ENCODE measurements at places on chromosomes 3 and 15.

- DNase-seq: no peak
Measured at GRCh38 chr3:138938056-138938876, 8.7 kb downstream of the FOXL2 start.

DNA sequence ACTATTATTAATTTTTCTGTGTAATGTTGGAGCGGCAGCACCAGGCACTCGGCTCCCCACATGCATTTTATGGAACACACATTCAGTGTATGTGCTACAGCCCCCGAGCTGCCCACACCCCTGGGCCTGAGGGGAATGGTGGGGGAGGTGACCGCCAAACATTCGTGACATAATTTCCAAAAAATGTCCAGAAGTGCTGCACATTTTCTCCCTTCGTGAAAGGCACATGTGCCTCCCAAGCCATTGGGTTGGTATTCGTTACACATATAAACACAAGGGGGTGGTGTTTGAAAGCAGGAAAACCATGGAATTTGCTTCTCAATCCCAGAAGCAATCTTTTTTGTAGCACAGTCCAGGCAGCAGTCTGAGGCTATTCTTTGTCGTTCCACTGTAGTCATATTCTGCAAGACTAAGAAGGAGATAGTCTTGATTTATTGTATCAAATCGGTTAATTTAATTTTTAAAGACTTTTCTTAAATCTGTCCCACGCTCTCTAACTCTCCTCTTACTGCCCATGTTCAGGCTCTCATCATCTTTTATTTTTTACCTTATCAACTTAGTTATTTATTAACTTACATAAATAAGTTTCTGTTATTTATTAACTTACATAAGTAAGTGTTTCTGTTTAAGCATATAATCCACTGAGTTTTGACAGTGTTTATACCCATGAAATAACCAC, 39.2 kb upstream of the POLR2M start:
- no peak for DNase-seq

GRCh38 chr15:54962637-54963036, 234.1 kb downstream of the RSL24D1 start:
- DNase-seq: no peak

- DNase-seq: no peak
Measured at GRCh38 chr15:76843269-76843668, 61.9 kb downstream of the SCAPER start.

GRCh38 chr3:77947671-77948070, 907.8 kb downstream of the ROBO2 start:
- no peak for DNase-seq

DNA sequence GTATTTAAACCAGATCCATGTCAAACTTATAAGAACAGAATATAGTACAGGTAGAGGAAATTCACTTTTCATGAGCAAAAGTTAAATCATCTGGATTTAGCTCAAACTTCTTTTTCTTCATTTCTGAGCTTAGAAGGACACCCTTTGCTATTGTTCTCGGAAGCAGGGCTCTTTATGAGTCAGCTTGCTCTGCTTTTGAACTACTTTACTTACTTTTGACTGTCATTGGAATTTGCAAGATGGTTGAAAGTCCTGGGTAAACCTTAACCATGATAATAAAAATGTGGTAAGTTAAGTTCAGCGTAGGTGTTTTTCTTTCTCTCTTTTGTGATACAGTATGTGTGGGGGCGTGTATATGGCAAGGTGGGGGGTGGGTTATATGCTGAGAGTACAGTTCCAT, 312.7 kb upstream of the DPH6 start:
- no peak for DNase-seq

- DNase-seq: no peak
Measured at GRCh38 chr15:99282586-99282985, 31.3 kb downstream of the LRRC28 start.

DNA sequence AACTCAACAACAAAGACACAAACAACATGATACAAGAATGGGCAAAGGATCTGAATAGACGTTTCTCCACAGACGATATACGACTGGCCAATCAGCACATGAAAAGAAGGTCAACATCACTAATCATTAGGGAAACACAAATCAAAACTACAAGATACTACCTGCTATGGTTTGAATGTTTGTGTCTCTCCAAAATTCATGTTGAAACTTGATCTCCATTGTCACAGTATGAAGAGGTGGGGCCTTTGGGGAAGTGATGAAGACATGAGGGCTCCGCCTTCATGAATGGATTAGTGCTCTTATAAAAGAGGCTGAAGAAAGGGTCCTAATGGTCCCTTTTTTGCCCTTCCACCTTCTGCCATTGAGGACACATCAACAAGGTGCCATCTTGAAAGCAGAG, 32.3 kb downstream of the ACAP2 start:
- DNase-seq: no peak

DNA sequence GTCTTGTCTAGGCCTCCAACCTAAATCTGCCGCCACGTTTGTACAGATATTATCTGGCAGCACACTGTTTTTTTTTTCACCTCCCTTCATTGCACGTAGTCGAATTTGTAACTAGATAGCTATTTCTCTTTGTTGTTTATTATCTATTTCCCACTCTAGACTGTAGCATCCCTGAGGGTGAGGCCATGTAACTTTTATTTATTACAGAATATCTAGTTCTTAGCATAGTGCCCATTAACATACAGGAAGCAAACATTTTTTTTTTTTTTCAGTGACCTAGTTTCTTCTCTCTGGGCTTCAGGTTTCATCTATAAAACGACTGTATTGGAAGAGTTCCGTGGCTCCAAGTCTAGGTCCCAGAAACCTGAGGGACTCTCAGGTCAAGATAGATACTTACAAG, 354.3 kb downstream of the FGF12 start:
- DNase-seq: no peak

- no peak for DNase-seq
Measured at GRCh38 chr3:133761605-133762484, 15.7 kb downstream of the TF start.

DNA sequence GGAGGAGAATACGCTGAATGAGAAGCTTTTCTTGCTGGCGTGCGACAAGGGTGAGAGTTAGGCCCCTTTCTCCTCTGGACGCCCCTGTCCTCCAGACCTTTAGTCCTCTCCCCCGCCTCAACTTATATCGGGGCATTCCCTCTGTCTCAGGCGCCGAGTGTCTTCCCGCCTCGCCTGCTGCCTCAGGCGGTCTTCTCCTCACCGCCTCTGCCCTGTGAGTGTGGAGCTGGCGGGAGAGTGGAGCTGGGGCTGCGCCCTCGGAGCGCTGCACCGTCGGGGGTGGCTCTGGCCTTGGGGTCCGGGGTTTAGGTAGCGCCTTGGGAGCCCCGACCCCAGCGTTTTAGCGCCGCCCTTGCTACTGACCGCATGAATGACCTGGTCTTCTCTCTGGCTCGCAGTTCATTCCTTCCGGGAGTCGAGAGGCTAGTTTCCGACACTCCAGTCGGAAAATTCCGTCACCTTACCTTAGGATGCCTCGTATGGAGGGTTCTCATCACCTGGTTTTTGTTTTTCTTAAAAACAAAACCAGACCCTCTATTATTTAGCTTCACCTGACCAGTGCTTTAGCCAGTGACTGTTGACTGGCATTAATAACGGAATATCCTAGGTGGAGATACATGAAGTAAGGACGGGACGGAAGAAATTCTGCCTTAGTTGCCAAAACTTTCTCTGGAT, 985 bp downstream of the TRPC1 start:
- no peak for DNase-seq

Measured in stimulated activated CD4-positive, alpha-beta T cell treated with anti-CD3 and anti-CD28 coated beads, Interleukin-1b, Interleukin-23, amount 100 ng/mL, for 4 hours (primary cell).